ENCODE measurements at places on chromosomes 3 and 15.
A peak's percentile ranks its signal among the peaks of the same experiment; 100 is the strongest.

DNA sequence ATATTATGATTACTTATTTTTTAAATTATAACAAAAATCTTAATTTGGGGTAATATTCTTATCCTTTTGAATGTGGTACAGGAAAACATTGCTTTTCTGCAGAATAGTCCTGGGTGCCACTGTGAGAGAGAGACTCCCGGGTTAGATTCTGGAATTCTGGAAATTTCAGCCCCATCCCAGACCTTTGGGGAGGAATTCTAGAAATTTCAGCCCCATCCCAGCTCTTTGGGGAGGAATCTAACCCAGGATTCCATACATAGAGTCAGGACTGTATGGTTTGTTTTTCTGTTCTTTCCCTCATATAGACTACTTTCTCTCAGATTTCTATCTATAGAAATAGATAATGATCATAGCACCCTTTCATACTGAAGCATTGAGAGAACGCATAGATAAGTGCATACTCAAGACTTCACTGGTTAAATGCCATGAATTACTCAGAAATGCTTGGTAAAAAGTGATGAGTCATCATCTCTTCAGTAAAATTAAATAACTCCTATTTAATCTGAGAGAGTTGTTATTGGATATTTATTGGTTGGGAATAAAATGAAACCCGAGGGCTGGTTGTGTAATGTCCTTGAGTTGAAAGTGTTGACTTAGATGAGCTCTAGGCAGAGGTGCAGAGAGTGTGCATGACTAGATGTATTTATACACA lies 8.3 kb downstream of the EIF2AK4 start:
- no peak for DNase-seq

- DNase-seq, result peak; percentile 23
These were observed 718 bp downstream of the SPG11 start for GRCh38 chr15:44662478-44663409.

DNA sequence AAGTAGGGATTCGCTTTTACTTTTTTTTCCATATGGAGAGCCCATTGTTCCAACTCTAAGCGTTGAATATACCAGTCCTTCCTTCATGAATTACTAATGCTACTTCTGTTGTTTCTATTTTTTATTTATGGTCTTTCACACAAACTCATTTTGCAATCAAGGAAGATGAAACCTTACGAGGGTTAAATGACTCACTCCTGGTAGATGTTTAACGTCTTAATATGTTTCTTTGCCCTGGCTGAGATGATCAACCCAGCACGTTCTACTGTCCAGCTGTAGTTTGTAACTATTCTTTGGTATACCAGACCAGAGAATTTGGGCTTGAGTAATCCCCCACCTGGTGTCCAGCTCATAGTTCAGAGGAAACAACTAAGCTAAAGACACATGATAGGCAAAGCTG lies 23.1 kb downstream of the CDCP1 start:
- DNase-seq, result no peak

DNA sequence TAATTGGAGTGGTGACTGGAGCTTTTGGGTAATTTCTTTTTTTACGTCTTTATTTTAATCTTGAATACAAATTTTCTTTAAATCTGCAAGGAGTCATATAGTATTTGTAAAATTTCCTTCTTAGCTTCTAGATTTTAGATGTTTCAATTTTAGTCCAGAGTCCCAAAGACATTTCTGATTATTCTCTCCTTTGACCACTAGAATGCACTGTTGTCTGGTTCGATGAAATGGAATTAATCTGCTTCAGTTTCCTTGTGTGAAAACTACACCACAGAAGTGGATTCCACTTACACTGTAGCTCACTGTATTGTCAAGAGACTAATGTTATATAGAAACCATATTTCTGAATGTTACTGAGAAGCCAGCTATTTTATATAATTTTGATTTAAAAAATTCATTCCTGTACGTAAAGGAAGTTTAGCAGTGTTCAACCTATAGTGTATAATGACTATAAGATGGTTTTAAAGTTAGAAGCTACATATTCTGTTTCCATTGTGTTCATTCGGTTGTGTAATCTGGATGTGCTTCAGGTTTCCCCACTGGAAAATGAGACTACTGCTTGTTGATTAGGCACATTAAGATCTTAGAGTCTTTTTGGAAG lies 6.1 kb downstream of the GRAMD1C start:
- peak; percentile 67 for DNase-seq

DNA sequence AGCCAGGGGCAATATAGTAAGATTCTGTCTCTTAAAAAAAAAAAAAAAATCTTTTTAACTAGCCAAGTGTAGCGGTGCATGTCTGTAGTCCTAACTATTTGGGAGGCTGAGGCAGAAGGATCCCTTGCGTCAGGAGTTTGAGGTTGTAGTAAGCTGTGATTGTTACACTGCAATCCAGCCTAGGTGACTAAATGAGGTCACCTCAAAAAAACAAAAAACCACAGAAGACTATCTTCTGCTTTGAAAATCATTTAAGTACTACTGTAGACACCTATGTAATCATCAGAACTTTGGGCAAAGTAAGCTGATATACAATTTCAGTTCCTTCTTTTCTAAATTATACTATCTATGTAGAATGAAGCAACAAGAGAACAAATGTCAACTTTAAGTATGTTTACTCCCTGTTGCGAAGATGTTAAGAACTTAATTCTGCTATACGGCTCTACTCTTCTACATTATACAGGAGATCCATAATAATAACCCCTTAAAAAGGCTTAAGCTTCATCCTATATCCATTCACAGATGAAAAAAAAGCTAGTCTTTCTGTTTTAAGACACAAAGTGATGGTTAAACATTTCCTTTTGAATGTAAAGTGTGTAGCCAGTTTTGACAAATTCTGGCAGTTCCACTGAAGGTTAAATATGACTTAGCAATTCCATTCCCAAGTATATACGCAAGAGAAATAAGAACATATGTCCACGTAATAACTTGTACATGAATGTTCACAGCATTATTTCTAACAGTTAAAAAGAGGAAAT lies 15.2 kb downstream of the DAZL start:
- DNase-seq, result no peak

DNA sequence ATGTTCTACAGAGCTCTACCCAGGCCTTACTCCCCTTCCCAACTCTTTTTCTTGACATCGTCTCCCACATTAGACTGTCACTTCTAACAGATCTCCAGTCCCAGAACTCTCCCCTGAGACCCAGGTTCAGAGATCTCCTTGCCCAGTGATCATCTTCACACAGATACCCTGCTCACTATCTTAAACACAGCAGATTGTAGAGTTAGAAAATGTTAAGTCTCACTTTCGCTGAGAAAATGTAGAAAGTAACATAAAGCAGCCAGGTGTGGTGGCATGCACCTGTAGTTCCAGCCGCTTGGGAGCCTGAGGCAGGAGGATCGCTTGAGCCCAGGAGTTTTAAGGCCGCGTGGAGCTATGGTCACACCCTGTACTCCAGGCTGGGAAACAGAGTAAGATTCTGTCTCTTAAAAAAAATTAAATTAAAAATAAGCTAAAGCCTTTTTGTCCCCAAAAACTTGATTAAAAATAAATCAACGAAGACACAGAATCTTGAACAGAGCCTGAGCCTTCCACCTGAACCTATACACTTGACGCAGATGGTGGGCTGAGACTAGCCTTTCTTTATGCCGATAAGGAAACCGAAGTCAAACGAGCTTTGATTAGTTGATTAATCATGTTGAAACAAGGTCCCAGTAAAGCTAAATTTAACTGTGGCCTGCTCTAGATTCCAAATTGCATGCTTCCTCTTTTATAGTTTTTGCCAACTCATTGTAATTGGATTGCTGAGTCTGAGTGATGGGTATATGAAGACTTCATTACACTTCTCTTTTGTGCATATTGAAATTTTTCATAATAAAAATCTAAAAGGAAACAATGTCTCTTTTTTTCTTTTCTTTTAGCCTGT lies 31.3 kb upstream of the BLM start:
- no peak for DNase-seq

DNA sequence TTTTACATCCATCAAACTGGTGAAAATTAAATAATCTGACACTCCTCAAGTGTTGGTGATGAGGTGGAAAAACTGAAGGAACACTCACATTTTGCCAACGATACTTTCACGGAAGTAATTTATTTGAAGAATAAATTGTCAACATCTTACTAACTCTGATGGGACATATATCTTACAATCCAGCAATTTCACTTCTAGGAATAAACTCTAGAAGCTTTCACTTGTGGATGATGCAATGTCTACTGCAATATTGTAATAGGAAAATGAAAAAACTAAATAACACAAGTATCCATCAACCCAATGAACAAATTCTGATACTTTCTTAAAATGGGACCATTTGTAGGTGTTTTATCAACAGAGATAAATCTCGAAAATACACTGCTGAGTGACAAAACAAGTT lies 16.2 kb upstream of the LIPC start:
- no peak for DNase-seq

DNA sequence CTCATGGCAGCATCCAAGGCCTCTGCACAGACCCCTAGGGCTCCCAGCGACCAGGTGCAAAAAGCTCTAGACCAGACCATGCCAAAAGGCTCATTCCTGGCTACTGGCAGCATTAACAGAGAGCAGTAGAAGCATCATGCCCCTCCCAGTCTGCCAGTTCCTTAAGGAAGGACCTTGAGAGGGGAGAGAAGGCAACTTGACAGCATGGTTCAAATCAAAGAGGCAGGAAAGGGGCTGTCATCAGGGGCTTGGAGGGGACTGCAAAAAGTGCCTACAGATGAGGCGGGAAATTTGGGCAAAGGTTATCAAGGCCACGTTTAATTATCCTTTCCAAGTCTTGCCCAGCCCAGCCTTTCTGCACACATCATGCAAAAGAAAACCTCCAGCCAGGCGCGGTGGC lies 64.7 kb downstream of the SSUH2 start:
- no peak for DNase-seq

DNA sequence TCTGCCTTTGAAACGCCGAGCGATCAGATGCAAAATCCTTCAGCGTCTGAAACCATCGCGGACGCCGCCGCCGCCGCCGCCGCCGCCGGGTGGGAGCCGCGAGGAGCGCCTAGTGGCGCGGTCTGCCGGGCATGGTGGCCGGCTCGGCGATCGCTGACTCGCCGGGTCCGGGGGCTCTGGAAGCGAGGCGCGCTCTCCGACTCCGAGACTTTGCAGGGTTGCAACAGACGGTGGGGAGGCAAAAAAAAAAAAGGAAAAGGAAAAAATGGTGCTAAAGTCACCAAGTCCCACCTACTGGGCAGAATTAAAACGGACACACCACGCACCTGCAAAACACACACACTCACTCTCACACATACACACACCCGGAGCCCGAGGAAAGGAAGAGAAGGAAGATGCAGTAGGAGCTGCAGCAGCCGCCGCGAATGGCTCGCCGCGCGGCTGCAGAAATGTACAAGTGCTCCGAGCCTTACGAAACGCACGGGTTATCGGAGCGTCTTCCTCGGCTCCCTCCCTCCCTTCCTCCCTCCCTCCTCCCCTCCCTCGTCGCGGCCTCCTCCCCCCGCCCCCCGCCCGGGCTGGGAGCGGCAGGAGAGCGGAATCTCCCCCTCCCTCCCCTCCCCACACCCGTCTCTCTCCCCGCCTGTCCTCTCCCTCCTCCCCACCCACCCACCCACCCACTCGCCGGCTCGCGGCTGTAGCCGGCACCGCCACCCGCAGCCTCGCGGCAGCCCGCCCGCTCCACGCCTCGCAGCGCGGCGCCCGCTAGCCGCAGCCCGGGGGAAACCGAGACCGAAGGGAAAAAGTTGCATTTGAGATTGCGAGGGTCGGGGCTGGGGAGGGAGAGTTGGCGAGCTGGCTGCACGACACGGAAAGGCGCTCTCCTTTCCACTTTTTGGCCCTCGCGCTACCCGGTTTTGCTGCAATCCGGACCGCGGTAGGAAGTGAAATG lies at the start of gene NTRK3:
TSS of gene NTRK3 (minus strand) at position 461 of the 952 bp plus-strand sequence. CDS start 586 bp downstream, outside the sequence.
- peak; percentile 12 for DNase-seq

DNA sequence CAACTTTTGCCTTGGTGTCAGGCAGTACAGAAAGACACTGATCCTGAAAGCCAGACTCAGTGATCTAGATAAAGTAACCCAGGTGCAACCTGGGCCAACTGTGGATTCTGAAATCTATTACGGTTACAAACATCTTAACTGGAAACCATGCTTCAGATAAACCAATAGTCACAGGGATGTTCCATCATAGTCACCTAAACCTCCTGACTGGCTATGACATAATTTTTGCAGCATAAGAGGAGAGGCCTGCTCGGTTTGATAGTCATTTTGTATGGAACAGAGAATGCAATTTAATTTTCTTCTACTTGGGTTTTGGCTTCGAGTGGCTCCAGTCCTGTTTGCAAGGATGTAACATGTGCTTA lies 3.7 kb downstream of the SLCO3A1 start:
- DNase-seq, result no peak

DNA sequence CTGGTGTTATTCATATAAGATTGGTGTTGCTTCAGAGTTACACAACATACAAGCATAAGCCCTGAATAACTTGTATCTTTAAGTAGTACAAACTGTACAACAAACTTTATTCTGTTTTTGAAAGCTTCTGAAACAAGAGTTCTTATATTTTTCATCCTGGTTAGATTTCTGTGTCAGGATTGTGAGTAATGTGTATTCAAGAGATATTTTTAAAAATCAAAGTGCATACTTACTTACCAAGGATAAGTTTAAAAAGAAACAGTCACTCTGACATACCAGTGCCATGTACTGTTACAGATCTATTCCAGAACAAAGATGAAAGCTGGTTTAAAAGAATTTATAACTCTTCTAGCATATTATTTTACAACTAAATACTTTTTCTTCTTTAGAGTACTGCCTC lies 755.1 kb downstream of the ZPLD1 start:
- DNase-seq, result no peak

DNA sequence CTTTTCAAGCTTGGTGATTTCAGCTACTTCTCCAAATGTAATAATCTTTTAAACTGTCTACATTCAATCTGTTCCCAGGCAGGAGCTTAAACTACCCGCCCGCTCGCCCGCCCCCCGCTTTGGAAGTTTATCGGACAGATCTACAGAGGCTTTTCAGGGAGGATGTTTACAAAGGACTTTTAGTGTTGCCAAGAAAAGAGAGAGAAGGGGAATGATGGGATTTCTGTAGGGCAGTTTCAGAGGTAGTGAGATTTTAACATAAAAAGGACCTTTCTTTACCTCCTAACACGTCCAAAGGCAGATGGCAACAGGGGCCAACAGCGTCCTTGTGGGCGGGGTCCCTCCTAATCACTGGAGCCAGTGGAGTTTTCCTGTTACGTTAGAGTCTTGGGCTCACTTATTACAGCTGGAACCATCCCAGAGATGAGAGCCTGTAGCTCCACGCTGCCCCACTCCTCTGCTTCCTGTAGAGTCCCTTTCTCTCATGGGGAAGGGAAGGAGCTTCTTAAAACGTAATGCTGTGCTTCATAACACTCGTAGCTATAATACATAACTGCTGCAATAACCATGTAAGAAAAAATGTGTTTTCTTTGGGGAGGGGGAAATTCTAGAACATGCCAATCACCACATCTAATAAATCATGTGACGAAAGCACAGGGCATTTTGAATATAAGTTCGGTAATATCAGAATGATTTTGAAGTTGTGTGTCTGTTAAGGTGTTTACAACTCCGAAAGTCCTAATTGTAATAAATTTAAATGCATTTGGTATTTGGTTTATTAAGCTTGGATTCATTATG lies 30.9 kb downstream of the HES1 start:
- DNase-seq, result no peak

Measured in NCI-H446 (cell line).